ENCODE measurements at places on chromosomes 6 and 20.

DNA sequence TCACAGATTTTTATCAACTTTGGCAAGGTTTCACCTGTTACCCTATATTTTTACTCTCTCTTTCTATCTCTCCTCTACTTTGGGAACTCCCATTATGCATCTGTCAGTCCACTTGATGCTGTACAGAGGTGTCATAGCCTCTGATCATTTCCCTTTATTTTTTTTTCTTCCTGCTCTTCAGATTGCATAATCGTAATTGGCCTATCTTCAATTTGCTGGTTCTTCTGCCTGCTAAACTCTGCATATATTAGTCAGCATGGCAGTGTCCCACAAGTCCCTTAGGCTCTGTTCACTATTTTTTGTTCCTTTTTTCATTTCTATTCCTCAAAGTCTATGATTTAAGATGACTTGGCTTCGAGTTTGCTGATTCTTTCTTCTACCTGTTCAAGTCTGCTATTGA, 44.7 kb upstream of the MICB start:
- DNase-seq: no peak
- H3K27me3 ChIP-seq: peaks cover 46% of the 10 kb centered on the region
- no peaks in the 10 kb centered on the region for H3K36me3 ChIP-seq
- no peaks in the 10 kb centered on the region for H3K4me1 ChIP-seq
- no peak overlapping the region for H3K27ac ChIP-seq
- H3K4me3 ChIP-seq: no peak overlapping the region

DNA sequence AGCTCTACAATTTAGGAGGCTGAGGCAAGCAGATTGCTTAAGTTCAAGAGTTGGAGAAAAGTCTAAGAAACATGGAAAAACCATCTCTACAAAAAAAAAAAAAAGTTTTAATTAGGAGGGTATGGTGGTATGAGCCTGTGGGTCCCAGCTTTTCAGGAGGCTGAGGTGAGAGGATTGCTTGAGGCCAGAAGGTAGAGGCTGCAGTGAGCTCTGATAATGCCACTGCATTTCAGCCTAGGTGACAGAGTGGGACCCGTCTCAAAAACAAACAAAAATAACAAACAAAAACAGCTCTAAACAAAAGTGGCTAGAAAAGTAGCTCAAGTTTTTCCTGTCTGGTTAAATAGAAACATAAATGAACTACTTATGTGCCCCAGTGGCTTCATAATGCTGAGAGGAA, 2133.6 kb upstream of the DEFB115 start:
- no peaks in the 10 kb centered on the region for H3K4me1 ChIP-seq
- no peaks in the 10 kb centered on the region for H3K27me3 ChIP-seq
- H3K36me3 ChIP-seq: no peaks in the 10 kb centered on the region
- no peak overlapping the region for H3K4me3 ChIP-seq

DNA sequence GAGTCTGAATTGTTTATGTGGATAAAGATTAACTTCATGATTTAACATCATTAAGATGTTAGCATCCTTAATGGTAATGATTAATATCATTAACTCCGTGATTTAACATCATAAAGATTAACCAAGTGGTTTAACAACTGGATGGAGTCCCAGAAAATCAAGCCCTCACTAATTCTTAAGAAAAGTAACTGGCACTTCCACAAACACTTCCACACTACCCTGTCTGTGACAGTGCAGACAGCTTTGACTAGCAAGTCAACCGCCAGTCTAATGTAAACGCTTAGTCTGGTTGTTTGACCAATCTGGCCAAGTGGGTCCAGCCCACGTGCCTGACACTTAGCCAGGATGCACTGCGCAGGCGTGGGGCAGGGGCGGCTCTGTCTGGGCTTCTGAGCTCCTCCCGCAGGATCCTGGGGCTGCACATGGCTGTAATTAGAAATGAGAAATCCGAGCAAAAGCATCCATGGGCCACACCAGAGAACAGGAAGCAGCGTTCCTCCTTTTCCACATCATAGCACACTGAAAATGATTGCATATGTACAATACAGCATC, 424.2 kb downstream of the FOXA2 start:
- no peak for DNase-seq
- no peaks in the 10 kb centered on the region for H3K27me3 ChIP-seq
- no peak overlapping the region for H3K4me3 ChIP-seq

GRCh38 chr6:47439348-47439668, 38.3 kb upstream of the CD2AP start:
- H3K4me1 ChIP-seq: no peaks in the 10 kb centered on the region
- H3K36me3 ChIP-seq: no peaks in the 10 kb centered on the region
- H3K27me3 ChIP-seq: peaks cover 8% of the 10 kb centered on the region
- H3K4me3 ChIP-seq: no peak overlapping the region

GRCh38 chr6:35059596-35060345, 81.4 kb downstream of the TCP11 start:
- H3K4me3 ChIP-seq: no peak overlapping the region
- H3K27ac ChIP-seq: no peak overlapping the region
- DNase-seq: no peak
- no peaks in the 10 kb centered on the region for H3K36me3 ChIP-seq
- H3K27me3 ChIP-seq: no peaks in the 10 kb centered on the region
